ENCODE measurements at places on chromosomes 2 and 18.

DNA sequence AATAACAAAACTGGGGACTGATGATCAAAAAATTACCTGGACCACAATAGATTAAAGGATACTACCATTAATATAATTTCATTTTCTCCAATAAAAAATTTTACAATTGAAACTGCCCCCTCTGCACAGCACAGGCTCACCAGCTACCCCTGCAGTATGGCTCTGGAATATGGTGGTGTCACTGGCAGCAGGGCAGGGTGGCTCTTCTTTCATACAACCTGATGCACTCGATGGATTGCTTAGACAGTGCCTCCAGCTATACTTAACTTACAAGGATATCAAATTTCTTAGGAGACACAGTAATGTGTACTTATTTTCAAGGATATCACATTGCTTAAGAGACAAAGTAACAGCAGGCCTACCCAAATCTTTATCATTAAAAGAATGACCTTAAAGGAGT lies 124.0 kb downstream of the PRELID3A start:
- no peak for DNase-seq

DNA sequence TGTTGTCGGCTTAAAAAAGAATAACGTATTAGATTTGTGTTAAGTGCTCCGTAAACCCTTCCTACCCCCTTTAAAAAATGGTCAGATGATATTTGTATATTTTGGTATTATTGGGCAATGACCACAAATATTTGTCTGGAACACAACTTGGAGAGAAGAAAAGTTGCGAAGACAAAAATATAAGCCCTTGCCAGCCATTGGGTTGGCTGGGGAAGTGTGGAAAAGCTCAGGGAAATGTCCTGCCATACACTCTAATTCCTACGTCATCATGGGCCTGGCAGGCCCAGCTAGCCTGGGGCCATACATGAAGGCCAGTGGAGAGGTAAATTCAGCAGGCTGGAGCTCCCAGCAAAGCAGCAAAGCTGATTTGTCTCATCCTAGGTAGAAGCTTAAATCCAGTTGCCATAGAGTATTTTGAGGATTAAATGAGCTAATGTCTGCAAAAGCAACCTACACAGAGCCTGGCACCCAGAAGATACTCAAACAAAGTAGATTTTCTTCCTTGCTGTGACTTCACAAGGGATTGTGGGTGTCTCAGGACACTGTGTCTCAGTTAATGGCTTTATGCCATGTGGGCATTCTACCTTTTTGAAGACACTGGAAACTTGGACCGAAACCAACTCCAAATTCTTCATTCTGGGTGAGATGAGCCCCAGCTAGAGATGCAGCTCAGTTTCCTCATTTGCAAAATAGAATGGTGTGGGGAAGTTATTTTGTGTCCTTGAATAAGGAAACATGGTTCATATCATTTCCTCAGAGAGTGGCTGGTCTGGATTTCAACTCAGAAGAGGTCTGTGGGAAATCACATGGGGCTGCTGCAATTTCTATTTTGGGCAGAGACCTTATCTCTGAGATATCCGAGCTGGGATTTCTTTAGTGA lies 87.9 kb upstream of the MAP4K3 start:
- DNase-seq, result no peak

DNA sequence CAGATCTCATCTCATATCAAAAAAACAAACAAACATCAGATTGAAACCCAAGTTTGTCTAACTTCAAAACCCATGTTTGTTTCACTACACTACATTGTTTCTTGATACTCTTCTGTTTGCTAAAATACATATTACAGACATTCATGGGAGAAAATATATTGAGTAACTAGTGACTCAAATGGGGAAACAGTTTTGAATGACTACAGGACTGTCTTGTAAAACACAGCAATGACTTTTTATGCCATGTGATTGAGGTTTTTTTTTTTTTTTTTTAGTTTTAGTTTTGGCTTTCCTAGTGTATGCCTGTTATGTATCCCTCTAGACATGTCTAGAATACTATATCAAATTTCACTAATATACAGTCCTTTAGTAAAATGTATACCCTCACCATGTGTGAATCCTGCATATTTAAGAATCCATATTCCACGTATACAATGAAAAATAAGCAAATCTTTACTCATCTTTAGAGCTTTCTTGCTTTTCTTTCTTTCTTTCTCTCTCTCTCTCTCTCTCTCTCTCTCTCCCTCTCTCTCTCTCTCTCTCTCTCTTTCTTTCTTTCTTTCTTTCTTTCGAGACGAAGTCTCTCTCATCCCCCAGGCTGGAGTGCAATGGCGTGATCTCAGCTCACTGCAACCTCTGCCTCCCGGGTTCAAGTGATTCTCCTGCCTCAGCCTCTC lies 46.6 kb upstream of the SERTAD2 start:
- no peak for DNase-seq

DNA sequence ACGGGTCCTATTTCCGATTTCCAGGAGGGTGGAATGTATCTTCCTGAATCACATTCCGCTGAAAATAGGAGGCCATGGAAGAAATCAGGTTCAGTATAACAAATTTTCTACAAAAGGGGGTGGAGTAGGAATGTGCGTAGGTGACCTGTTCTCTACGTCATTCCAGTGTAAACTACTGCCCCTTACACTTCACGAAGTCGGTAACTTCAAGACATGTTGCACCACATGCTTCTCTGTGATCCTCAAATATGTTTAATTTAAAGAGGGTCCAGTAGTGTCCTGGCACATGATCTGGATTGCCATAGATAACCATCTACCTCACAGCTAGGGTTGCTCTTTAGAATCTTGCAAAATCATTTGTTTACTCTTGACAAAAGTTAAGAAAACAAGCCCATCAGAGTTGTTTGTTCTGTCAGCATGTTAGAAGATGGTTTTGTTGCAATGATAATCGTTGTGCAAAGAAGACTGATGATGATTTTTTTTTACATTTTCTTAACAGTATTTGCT lies 7.5 kb upstream of the CPS1 start:
- no peak for DNase-seq

DNA sequence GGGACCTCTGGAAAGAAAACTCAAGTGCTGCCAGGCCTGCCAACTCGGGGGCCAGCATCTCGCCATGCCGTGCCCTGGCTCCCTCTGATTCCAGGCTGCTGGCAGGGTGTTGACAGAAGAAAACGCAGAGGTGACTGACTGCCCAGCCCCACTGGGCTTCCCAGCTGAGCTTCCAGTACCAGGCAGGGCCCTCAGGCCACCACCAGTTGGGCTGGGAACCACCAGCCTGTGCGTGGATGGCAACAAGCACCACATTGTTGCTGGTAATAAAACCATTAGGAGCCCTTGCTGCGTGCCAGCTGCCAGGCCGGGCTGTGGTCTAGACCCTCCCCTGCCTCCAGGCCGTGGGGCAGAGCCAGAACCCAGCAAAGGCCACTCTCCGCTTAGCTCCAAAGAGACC lies 9.2 kb downstream of the DNMT3A start:
- DNase-seq, result no peak

- DNase-seq, result no peak
Observed at GRCh38 chr2:188235364-188235763, 56.3 kb upstream of the GULP1 start.

- DNase-seq, result no peak
Observed at GRCh38 chr2:233799716-233800115, 21.6 kb downstream of the MROH2A start.

DNA sequence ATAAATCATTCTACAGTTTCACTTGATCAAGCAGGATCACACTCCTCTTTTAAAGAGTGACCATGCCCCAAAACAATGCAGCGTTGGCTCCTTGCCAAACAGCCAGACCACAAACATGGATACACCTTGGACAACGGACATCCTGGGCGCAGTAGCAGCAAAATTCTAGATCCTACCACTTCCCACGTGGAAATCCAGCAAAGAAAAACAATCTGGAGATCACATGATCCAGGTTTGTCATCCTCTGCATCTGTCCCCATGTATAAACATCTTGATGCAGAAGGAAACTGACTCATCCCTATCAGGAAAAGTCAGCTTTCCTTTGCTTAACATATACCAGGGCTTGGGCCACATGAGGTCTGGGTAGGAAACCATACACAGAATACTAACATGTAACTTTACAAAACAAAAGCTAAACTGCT lies 53.1 kb downstream of the ZNF521 start:
- DNase-seq, result no peak

GRCh38 chr2:231161877-231162329 lies 36.5 kb upstream of the ARMC9 start:
- DNase-seq, result no peak

GRCh38 chr18:21897811-21898210 lies 157.2 kb downstream of the MIB1 start:
- DNase-seq, result peak; percentile 79

DNA sequence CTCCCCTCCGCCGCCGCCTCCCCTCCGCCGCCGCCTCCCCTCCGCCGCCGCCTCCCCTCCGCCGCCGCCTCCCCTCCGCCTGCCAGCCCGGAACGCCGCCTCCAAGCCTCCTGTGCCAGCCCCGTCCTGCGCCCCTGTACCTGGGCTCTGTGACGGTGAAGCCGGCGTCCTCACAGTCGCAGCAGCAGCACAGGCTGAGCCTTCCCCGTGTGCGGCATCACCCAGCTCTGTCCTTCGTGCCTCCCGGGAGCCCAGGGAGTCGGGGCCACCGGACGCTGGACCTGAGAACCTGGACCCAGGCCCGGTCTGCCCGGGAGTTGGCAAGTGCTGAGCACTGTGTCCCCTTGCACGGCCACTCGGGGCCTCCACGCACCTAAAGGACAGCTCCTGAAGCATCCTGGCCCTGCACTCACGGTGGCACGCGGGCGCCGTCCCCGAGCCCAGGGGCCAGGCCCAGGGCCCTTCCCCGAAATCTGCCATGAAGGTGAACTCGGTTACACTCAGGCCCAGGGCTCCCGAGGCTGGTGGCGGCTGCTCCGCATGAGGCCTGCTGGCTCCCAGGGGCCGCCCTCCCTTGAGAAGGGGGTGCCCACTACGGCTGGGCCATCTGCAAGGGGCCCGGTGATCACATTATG lies 32.9 kb downstream of the RTP5 start:
- DNase-seq, result no peak

DNA sequence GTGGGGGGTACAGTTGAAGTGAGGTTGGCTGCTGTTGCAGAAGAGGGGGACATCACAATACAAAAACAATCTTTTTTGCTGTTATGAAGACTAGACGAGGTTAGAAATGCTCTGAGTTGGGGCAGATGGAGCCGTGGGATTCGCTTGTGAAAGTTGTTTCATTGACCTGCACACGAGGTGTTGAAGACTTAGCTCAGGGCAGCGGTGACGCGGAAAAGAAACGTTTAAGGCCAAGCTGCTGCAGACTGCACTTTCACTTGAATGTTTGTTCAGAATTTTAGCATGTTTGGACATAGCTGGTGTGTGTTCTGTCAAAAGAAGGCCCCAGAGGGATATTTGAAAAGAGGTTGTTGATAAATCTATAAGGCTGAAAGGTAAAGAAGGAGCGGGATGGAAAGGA lies 46.3 kb downstream of the MTCL1 start:
- no peak for DNase-seq

DNA sequence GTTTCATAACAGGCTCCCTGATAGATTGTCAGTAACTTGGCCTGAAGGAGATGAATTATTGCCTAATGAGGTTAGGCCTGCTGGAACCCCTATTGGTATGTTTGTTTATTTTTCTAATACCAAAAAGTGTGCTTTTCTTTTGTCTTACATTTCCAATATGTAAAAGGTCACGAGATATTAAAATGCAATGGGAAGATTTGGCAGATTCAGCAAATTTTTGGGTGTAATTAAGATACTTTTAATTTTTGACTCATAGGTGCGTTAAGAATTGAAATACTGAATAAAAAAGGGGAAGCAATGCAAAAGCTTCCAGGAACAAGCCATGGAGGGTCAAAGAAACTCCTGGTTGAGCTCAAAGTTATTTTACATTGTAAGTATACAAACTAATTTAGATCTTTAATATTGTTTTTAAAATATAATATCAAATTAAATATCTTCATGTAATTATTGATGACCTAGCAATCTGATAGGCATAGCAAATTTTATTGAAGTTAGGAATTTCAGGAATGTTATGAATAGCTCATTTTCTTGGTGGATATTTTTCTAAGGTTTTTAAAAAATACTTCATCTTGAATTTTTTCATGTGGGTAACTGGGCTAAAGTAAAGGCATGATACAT lies 52.1 kb downstream of the SMCHD1 start:
- no peak for DNase-seq

- DNase-seq, result peak; percentile 65
Observed at GRCh38 chr2:69741229-69741574, 732 bp upstream of the ANXA4 start.

GRCh38 chr2:31255911-31256571 lies 22.1 kb downstream of the EHD3 start:
- DNase-seq, result no peak

GRCh38 chr2:24920809-24921441 lies 888 bp upstream of the ADCY3 start:
- peak; percentile 55 for DNase-seq

- DNase-seq, result no peak
Observed at GRCh38 chr18:62850619-62851306, 135.4 kb downstream of the PHLPP1 start.

DNA sequence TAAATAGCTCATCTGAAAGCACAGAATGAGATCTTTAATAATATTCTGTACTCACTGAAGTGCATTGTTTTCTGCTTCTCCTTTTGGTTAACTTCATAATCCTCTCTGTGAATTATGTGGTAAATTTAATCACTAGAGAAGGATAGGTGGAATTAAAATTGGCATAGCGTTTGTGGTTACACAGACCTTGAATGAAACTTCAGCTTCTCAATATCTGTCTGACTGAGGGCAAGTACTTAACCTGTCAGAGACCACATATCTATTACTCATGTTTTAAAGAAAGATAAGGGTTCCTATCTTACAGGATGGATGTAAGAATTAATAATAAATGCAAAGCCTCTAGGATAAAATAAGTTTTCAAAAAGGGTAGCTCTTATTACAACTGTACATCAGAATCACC lies 861.8 kb downstream of the TRIB2 start:
- DNase-seq, result no peak

- DNase-seq, result peak; percentile 48
Observed at GRCh38 chr2:210226223-210226622, 976 bp upstream of the ACADL start.

GRCh38 chr2:105325389-105325963 lies 4.1 kb downstream of the TGFBRAP1 start:
- DNase-seq, result peak; percentile 60

DNA sequence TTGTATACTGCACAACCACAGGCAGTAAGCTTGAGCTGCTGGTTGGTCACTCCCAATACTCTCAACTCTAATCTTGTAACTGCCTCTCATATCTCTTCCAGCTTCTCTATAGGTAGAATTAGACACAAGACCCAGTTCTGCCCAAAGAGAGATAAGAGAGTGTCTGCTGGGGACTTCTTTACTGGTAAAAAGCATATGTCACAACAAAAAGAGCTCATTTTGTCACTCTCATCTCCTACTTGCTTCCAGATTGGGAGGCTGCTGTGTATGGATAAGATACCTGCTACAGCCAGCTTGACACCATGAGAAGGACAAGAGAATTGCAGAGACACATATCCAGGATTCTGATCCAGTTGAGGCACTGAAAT lies 165.2 kb downstream of the PTH2R start:
- no peak for DNase-seq

- DNase-seq, result no peak
Observed at GRCh38 chr2:223889229-223889628, 51.8 kb upstream of the AP1S3 start.

DNA sequence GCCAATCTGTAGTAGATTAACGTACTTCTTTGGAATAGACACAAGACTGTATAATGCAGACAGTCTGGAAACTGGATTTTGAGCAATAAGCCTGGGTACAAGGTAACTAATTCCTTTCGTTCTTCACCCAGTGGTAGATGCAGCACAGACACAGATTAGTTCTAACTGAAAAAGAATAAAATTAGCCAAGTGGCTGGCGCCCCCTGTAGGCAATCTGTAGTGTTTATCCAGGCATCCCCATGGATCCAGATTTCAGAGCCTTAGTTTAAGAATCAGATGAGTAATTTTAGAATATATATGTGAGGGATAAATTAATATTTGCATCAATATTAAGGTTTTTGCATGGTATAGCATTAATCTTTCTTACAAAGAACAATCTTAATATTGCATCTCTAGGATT lies 563.9 kb downstream of the DCC start:
- peak; percentile 54 for DNase-seq

All from mesendoderm (in vitro differentiated cells).